ENCODE measurements at places on chromosomes 4 and X.

- DNase-seq, result no peak
Measured at GRCh38 chr4:175514174-175514573, 297.9 kb downstream of the GPM6A start.

DNA sequence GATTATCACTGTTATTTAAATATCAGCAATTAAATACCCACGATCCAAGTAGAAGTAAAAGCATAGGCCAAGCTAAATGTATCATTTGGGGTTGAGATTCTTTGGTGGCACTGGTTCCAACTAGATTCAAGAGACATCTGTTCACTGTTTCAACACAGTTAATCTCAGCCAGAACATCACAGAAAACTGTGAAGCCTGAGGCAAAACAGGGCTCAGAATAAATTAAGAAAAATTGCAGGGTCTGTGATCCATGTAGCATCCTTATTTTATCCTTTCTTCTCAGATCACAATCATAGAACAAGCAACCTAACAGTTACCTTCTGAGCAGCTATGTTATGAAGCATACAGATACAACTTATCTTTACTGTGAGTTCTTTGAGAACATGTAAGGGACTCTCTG lies 23.7 kb downstream of the YTHDC1 start:
- no peak for DNase-seq

DNA sequence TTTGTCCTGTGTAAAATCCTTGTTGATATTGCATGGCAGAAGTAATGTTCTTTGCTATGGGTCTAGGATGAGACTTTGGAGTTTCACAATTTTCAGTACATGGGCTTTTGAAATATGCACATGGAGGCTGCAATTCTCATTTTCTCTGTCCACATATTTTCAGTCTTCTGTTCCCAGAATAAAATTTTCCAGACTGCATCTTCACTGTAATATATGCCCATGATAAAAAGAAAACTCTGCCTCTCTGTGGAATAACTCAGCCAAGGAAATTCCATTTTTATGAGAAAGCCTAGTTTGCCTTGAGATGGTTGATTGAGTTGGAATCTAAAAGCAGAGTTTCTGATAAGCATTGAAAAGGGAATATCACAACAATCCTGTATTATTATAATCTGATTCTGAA lies 601.4 kb upstream of the AADAT start:
- no peak for DNase-seq

DNA sequence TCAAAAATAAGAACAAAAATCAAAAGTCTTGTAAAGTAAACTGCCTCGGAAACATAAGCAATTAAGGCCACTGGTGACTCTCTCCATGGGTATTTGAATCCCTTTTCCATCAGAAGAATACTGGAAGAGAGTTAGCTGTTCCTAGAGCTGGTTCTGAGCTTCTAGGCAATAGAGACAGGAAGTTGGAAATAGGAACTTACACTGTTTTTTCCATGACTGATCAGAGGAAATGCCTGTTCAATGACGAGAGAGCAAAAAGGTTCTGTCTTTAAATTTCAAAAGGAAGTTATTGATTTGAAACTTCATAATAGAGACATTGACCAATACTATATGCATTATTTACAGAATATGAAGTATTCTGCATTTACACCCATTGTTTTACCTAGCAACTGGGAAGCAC lies 503.5 kb upstream of the ARX start:
- DNase-seq, result no peak

DNA sequence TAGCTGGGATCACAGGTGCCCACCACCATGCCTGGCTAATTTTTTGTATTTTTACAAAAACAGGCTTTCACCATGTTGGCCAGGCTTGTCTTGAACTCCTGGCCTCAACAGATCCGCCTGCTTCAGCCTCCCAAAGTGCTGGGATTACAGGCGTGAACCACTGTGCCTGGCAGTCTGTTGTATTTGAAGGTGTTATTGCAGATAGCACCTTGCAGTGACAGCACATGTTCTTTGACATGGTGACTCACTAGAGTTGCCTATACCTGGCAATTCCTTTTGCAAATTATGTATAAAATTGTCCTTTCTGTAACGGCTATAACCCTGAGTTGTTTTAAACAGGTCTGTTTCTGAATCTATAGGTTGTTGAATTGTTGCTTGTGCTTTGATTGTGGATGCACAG lies 7.9 kb downstream of the OGT start:
- no peak for DNase-seq

- DNase-seq, result no peak
Measured at GRCh38 chr4:72896515-72896914, 173.0 kb downstream of the COX18 start.

DNA sequence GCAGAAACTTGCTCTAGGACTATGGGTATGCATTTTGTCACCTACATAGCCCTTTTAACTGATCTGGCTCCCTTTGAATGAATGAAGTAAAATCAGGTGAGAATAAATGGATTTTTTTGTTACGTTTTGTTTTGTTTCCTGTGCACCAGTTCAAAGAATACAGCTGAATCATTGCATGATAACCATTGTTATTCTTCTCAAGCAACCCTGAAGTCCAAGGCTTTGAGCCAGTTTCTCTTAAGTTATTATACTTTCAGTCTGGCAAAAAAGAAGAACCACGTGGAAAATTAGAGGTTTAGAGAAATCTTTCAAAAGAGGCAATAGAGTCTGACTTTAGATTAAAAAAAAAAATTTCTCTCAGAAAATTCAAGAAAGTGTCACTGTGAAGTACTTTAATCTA lies 398.6 kb upstream of the TECRL start:
- no peak for DNase-seq

Data from A549 (cell line).